Posterior cingulate gyrus (tissue), 11 donors: ENCODE measurements at places on chromosomes 4 and X.

- DNase-seq = no peak
Observed at GRCh38 chr4:19982556-19982955, 269.1 kb upstream of the SLIT2 start.

GRCh38 chrX:41445171-41445570, 2.0 kb upstream of the NYX start:
- no peak for DNase-seq

- DNase-seq = no peak
Observed at GRCh38 chrX:460116-460515, 73.4 kb upstream of the PPP2R3B start.

GRCh38 chr4:16439768-16440167, 213.5 kb upstream of the TAPT1 start:
- DNase-seq = no peak

DNA sequence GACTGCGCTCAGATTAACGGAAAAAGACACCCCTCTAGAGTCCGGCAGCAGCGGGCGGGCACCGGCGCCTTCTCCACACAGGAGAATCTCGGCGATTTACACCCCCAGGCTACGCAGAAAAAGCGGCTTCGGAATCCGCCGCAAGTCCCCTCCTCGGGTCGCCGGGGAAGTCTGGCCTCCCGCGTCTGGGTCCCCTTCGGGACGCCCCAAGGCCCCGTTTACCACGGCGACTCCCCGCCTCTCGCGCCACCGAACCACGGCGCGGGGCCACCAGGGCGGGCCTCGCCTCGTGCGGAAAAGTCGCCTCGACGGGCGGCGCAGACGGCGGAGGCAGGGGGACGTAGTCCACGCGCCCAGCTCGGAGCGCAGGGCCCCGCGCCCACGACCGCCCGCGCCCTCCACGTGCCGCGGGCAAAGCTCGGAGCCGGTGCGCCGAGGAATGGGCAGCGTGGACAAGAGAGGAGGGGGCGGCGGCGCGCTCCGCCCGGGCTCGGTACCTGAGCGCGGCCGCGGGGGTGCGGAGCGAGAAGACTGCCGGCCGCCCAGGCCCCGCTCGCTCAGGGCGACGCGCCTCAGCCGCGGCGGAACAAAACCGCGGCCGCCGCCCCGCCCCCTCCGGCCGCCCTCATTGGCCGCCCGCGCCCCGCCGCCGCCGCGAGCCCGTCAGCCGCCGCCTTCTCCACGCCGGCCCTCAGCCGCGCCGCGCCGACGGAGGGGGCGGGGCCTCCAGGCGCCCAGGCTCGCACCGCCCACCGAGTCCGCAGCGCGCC, at the start of gene FAM53A:
Gene FAM53A, minus strand, starts transcription at position 578 of the 770 bp plus-strand sequence. CDS start 15,572 bp downstream, outside the sequence.
- DNase-seq = peak; percentile 88

DNA sequence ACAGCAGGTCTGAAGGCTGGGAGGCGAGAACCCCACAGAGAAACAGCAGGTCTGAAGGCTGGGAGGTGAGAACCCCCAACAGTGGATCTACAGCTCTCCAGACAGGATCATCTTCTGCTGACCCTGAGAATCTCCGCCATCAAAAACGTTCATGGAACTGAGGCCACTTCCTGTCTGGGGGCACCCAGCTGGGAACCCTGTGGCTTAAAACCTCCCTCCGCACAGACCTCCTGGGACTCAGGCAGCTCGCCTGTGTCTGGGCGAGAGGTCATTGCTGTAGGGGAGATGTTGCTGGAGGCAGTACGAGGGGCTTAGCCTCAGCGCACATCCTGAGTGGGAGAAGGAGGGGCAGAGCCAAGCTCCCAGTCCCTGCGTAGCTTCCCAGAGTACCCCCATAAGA, 15.1 kb upstream of the CLDN24 start:
- peak; percentile 38 for DNase-seq

DNA sequence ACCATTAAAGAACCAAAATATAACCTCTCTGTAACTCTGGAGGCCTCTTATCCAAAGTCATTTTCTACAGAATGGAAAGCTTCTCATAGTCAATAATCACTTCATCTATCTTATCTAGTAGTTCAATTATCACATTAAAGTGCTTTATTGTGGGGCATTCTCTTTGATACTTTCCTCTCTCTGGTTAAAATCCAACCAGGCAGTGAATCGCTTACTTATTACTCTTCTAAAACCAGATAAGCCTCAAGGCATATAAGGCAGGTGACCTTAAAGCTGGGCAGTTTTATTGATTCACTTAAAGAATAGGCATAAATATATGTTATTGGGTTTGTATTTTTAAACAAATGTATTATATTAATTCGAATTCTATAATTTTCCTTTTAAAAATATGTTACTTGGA, 2162.1 kb upstream of the TENM3 start:
- no peak for DNase-seq

DNA sequence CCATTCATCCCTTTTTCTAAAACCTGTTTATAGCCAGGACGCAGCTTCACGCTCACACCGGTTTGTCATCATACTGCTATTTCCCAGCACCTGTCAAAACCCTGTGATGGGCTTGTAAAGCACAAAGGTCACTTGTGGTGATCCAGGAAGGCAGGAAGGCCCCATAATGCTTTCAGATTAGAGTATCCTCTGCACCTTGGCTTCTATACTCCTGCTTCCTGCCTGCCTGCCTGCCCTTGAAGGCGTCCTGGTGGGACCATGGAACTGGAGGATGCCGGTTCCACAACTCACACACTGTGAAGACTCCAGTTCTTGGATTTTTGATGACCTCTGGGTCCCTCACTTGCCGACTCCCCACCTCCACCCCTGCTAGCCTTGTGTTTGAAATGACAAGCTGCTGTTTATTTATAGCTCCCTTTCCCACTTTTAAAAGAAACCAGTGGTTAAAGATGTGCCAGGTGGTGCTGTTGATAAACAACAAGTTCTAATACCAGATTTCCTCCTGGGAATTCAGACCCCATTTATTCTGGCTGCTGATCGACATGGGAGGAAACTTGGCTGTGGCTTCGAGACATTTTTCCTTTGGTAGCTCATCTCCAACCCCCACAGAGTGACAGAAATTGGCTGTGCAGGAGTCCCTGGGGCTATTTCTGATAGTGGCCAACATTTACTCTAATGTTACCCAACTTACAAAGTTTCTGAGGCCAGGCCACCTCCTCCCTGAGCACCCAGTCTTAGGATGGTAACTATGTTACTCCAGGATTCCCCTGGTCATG, 211.5 kb downstream of the KDR start:
- no peak for DNase-seq

DNA sequence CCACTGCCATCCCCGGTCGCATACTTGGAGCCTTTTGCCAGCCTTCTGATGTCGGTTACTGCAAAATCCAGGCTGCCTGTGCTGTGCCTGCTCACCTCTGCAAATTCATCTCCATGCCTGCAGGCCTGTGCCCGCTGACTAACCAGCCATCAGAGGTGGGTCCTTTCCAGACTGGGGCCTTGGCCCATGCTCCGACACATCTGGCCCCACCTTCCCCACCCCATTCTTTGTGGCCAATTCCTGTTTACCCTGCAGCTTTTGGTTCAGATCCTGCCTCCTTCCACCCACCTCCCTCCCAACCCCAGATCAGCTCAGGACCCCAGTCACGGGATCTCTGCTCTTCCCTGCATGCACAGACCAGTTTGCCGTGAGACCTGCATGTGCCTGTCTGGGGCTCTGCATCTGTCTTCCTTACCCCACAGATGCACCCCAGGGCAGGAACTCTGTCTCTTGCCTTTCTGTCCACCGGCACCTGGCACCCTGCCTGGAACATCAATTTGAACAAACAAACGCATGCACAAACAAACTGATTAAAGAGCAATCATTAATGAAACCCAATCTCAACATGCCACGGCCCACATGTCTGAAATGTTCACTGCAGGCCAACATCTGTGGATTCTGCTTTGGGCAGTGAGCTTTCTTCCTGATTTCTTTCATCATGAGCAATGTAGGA, 112.8 kb upstream of the PSAPL1 start:
- peak; percentile 79 for DNase-seq

- DNase-seq = no peak
Observed at GRCh38 chrX:46383006-46383405, 162.2 kb downstream of the ZNF674 start.

- DNase-seq = no peak
Observed at GRCh38 chr4:102343964-102344519, 1.2 kb downstream of the SLC39A8 start.

- DNase-seq = no peak
Observed at GRCh38 chr4:149311076-149311475, 504.6 kb downstream of the IQCM start.

GRCh38 chrX:13793897-13794296, 23.0 kb downstream of the GPM6B start:
- DNase-seq = no peak

GRCh38 chr4:107130157-107130556, 94.0 kb upstream of the DKK2 start:
- DNase-seq = no peak

GRCh38 chr4:88866862-88867550, 169.4 kb upstream of the NAP1L5 start:
- DNase-seq = no peak

GRCh38 chrX:104343428-104344129, 88.8 kb upstream of the ESX1 start:
- DNase-seq = no peak

DNA sequence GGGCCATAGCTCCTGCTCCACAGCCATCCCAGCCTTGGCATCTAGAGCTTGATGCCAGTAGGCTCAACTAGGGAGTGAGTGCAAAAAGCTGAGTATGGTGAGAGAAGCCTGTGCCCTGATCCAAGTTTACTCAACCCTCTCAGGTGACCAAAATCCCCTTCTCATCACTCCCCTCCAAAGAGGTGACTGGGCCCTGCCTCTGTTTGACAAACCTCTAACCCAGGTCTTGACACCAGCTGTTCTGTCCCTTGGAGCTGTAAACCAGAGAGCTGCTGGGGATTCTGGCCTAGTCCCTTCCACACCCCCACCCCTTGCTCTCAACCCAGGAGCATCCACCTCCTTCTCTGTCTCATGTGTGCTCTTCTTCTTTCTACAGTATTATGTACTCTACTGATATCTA, 73.5 kb downstream of the MSN start:
- no peak for DNase-seq

DNA sequence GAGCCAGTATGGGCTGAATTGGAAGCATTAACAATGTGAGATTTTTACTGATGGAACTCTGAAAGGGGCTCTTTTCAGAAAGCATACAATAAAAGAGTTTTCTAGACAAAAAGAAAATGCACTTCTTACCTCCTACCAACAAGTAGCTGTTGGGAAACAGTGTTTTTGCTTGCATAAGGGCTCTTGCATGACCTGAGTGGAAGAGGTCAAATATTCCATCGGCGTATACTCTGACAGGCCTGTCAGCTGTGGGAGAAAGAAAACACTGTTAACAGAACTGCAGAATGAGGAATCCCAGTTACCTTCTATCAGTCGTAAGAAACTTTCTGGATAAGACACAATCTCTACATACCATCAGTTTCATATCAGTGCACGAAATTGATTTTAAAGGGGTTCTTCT, 39.5 kb downstream of the PCYT1B start:
- DNase-seq = no peak

GRCh38 chrX:79477691-79478090, 110.6 kb upstream of the ITM2A start:
- no peak for DNase-seq

DNA sequence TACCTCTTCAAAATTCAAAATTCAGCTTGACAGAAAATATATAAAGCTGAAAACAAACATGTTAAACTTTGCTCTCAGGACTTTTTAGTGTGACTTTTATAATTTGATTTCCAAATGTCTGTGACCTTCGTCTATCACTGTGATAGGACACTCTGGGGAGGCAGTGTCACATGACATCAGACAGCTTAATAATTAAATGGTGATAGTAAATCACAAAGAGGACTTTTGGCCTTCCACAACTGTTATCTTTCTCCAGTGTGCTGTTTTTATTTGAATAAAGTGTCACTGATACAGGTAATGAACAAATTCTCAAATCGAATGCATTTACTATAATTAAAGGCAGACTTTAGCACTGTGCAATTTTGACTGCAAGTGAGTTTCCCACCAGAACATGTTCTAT, 83.1 kb downstream of the MID1 start:
- no peak for DNase-seq

DNA sequence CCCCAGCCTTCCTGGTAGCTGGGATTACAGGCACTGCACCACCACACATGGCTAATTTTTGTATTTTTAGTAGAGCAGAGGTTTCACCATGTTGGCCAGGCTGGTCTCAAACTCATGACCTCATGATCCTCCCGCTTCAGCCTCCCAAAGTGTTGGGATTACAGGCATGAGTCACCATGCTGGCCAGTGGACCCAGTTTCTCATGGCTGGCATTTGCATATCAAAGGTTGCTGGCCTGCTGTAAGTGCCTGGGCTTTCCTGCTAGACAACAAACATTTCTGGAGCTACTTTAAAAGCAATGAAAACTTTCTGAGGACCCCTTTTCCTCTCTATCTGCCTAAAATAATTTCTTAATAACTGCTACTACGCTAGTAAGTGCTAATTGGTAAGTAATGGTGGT, 228.2 kb downstream of the PCDH10 start:
- DNase-seq = no peak
